Activated T-helper 1 cell treated with anti-CD3 and anti-CD28 coated beads, Interleukin-12 subunit alpha, Interleukin-12 subunit beta, Interleukin-2, Interleukin-4 antibody, amounts not matched to agents 30 ng/mL and 10 ng/mL and 1 ng/mL, durations not matched to agents 14 hours and 24 hours and 36 hours (primary cell): ENCODE measurements at places on chromosomes 5 and 9. TPM values are rescaled to one million over a fixed set of nuclear protein-coding genes. Genes with fewer than 3 reads are reported as not detected.

SLC25A2 gene
- 0.20 and 0.57 TPM in 2 replicates for total RNA-seq

PCDHGB3 gene
- 0.47 and 0.66 TPM in 2 replicates for total RNA-seq

FAT2 gene
- not detected in 2 replicates for total RNA-seq

BARHL1 gene
- total RNA-seq: not detected in 2 replicates

DNA sequence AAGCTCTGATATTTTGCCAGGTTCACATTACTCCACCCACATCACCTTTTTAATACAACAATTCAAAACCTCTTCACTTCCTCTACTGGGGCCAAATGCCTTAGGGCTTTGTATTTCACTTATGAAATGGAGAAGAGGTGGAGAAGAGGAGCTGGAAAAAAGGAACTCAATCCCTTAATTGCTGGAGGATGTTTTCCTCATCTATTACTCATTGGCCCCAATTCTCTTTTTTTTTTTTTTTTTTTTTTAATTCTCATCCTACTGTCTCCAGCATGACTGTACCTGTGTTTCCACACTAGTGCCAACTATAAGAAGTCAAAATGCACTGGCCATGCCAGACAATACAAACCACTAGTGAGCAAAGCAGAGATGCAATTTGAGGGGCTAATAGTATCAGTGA is 20.9 kb downstream of the FAM13B start:
- H3K36me3 ChIP-seq: peaks cover 31% of the 10 kb centered on the region
- H3K27me3 ChIP-seq: no peaks in the 10 kb centered on the region
- H3K27ac ChIP-seq: no peak overlapping the region
- no peak overlapping the region for H3K4me3 ChIP-seq

DNA sequence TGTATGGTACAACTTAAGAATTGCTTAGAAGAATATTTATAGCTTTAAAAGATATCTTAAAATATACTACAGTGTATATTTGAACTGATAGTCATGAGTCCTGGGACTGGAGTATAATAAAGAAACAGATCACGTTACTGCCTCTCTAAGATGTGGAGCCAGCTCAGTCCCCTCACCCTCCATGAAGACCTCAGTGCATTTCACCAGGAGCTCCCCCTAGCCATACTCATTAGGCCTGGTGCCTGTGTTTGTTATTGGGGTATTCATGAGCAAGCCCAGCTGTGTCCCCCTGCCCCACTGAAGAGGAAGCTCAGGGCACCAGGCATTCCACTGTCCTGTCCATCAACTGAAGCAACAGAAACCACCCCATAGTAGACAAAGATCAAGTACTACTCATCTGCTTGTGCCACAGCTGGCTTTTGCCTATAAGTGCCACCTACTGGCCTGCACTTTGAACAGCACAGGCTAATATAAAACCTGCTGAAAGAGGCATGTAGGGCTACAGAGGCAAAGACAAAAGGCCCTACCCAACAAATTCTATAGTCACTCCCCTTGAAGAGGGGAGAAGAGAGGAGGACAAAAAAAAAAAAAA is 850.2 kb upstream of the NUDT12 start:
- no peak for DNase-seq
- no peak overlapping the region for H3K27ac ChIP-seq
- no peaks in the 10 kb centered on the region for H3K4me1 ChIP-seq
- H3K36me3 ChIP-seq: no peaks in the 10 kb centered on the region

- peaks cover 25% of the 10 kb centered on the region for H3K27me3 ChIP-seq
- no peaks in the 10 kb centered on the region for H3K4me1 ChIP-seq
- no peak overlapping the region for H3K4me3 ChIP-seq
Observed at GRCh38 chr5:35060236-35060635, 12.5 kb upstream of the AGXT2 start.

GRCh38 chr5:171624396-171624795 is 161.2 kb upstream of the SMIM23 start:
- H3K4me1 ChIP-seq: no peaks in the 10 kb centered on the region
- DNase-seq: no peak
- no peak overlapping the region for H3K27ac ChIP-seq
- peaks cover 12% of the 10 kb centered on the region for H3K27me3 ChIP-seq
